Caco-2 (cell line): ENCODE measurements at places on chromosomes 1 and 21.

GRCh38 chr1:25590096-25590824 is 26.3 kb upstream of the MAN1C1 start:
- no peak for DNase-seq

DNA sequence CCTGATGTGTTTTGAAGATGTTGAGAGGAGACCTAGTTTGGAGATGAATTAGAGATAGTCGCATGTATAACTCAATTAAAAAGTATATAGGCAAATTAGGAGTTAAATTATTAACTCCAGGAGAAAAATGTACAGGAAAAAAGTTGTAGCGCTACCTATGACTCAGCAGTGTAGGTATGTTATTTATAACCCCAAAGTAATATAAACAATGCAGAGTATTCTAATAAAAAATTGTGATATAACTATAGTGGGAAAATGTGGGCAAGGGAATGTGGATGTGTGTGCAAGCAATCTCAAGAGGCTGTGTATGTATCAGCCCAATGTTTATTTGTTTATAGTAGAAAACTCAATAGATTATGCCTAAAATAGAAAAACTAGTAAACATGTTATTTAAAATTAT is 144.5 kb downstream of the BRINP2 start:
- DNase-seq: no peak

DNA sequence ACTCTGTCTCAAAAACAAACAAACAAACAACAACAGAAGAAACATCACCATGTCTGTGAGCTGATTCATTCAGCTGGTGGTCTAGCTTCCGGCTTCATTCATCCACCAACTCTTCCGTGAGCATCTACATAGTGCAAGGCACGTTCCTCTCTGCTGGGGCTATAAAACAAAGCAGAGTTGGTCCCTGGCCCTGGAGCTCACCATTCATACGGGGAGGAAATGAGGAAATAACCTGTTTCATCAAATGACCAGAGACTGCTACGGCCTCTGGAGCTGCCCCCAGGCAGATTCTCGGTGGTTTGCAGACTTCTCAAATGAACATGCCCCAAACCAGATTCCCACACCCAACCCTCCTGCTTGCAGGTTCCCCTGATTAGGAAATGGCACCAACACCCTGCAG is 41.0 kb upstream of the ID3 start:
- DNase-seq: no peak

- DNase-seq: peak; percentile 73
Observed at GRCh38 chr1:15173863-15174614, 20.5 kb downstream of the TMEM51 start.

GRCh38 chr1:54800041-54800898 is 853 bp downstream of the TTC22 start:
- DNase-seq: no peak

- DNase-seq: no peak
Observed at GRCh38 chr1:36321119-36321951, 2.1 kb downstream of the EVA1B start.

DNA sequence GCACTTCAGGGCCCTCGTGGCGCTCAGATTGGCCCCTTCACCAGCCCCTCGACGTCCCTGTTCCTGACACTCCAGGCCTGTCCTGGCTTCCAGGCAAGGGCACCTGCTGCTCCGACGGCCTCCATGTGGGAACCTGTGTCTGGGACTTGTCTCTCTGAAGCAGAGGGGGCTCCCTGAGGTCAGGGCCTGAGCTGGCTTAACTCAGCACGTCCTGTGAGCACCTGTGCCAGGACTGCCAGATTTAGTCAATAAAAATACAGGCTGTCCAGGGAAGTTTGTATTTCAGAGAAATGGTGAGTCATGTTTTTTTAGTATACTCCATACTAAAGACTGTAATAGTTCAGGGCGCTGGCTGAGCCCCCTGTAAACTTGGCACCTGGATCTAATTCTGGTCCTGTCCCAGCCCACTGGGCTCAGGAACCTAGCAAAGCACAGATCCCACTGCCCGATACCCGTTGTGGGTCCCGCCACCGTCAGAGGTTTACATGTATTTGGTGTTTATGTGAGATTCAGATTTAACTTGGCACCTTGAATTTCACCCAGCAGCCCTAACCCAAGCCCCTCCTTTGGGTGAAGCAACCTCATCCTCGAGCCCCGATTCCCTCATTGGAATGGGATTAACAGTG is 109.9 kb upstream of the IFFO2 start:
- no peak for DNase-seq

DNA sequence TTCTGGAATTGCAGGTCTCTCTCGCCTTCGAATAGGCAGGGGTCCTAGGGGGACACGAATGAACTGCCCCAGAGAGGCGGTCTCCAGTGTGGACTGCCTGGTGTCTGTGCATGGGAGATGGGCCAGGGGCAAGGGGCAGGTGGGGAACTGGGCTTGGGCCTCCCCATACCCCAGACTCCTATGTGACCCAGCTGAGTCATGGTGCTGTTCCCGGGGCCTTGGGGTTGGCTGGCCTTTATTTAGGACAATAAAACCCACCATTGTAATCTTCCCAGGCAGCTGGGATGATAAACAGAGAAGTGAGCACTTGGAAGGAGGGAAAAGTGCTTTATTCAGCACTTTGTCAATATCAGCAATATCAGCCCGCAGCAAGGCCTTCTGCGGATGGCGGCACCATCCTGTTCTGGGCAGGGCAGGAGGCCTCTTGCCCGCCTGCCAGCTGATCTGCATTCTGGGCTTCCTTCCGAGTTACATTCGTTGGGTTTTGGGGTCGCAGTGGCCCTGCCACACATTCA is 209.0 kb upstream of the TMEM51 start:
- no peak for DNase-seq

- DNase-seq: no peak
Observed at GRCh38 chr1:22915816-22916470, 56.7 kb downstream of the LACTBL1 start.

DNA sequence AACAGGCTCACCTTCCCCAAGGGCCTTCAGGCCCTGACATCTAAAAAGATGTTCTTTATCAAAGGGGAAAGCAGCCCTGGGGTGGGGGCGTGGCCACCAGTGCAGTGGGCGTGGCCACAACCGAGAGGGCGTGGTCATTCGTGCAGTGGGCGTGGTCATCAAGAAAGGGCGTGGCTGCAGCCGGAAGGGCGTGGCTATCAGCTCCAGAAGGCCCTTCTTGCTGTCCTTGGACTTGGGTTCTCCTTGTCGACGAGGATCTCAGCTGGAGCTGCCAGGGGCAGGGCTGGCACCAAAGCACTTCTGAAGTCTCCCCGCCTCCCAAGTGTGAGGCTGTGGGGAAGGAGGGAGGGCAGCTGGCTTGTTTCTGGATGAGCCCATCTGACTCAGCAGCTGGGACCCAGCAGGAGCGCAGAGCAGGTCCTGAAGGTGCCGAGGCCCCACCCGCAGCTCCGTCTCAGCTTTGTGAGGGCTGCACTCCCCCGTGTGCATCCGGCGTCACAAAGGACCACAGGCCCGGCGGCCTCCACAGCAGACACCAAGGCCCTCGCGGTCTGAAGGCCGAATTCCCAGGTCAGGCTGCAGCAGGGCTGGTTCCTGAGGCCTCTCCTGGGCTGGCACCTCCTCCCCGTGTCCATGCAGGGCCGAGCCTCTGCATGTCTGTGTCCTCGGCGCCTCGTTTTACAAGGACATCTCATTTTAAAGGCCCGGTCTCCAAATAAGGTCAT is 12.8 kb downstream of the PDE9A start:
- peak; percentile 34 for DNase-seq

DNA sequence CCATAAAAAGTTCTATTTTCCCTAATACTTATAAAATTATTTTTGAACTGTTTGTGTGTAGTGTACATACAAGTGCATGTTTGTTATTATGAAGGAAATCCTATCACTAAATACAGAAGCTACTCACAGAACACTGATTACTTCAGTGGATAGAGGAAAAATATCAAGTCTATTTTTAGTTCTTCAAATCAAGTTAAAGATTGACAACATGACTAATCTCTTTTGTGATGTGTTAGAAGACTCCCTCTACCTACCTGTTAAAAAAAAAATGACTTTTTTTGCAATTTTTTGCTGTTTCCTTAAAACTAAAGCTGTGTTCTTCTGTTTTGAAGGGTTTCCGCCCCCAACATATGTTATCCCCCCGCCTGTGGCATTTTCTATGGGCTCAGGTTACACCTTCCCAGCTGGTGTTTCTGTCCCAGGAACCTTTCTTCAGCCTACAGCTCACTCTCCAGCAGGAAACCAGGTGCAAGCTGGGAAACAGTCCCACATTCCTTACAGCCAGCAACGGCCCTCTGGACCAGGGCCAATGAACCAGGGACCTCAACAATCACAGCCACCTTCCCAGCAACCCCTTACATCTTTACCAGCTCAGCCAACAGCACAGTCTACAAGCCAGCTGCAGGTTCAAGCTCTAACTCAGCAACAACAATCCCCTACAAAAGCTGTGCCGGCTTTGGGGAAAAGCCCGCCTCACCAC is 45.5 kb downstream of the NCF2 start:
- DNase-seq: no peak

DNA sequence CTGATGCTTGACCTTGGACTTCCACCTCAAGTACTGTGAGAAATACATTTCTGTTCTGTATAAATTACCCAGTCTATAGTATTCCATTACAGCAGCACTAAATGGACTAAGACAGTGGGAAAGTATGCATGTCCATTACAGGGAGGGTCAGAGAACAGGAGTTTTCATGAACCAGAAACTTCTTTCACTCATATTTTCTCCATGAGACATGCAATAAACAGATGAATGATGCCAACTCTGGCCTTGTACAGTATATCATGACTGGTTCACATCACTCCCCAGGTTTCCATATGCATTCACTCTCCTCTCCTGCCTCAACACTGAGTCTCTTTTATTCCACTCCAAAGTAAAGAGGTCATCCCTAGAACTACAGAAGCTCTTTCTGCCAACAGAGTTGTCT is 4.5 kb upstream of the IFI16 start:
- DNase-seq: no peak

DNA sequence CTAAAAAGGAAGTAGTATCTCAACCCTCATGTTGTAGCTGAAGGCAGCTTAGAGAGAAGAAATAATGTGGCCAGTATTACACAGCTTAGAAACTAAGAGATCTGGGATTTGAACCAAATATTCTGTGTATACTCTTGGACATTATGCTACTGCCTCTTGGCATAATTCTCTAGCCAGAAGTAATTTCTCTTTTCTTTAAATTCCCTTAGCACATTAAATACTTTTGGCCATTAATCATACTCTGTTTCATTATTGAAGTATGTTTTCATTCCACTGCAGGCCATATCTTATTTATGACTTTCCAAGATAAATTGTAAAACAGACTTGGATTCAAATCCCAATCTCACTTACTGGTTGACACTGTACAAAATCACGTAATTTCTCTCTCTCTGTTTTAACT is 181.3 kb upstream of the SPAG17 start:
- DNase-seq: no peak

DNA sequence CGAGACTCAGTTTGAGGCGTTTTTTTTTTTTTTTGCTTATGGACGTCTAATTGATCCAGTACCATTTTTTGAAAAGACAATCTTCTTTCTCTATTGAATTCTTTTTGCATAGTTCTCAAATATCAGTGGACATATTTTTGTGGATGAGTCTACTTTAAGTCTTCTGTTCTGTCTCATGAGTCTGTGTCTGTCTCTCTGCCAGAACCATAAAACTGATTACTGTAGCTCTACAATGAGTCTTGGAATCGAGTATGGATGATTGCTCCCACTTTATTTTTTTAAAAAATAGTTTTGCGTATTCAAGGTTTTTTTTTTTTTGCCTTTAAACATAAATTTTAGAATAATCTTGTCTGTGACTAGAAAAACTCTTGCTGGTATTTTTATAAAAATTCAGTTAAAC is 323.5 kb downstream of the ZNF326 start:
- no peak for DNase-seq

DNA sequence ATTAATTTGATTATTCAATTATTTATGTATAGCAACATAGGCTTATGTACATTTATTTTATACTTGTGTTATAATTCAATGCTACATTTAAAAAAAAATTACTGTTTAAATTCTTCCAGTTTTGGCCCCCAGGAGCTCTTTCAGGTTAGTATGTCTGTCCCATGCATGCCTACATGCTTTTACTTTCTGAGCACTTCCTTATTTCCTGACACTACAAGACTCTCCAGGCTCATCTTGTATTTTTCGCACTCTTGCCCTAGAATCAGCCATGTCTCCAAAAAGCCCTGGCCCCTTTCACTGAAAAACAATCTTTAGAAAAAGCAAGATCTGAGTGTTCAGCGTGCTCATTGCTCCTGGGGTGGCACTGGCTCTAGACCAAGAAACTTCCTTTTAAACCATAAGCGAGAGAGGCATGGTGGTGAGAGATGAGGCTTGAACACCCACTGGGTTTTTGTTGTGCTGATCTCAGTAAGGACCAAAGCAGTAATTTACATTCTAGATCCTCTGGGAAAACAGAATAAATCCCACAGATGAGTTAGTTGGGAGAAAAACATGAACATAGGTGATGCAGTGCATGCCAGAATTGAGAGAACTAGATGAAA is 95.0 kb downstream of the SLC30A10 start:
- DNase-seq: no peak

GRCh38 chr1:61420909-61421835 is 303.8 kb downstream of the TM2D1 start:
- no peak for DNase-seq

DNA sequence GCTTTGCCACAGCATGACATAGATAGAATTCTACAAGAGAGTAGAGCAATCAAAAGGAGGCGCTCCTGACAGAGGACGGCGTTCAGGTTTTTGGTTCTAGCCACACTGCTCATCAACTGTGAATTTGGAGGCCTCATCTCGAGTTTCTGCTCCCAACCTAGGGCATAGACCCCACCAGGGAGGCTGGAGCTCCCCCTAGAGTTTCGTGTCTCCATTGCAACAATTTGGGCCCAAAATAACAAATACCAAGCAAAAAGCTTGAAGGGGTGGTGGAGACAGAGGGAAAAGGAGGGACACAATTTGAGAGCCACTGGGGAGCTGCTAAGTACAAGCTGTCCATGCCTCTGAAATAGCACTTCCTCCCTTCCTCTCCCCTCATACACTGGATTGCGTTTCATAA is 297.0 kb downstream of the GPATCH2 start:
- peak; percentile 36 for DNase-seq

GRCh38 chr1:25185409-25186160 is 46.7 kb downstream of the SYF2 start:
- DNase-seq: no peak

DNA sequence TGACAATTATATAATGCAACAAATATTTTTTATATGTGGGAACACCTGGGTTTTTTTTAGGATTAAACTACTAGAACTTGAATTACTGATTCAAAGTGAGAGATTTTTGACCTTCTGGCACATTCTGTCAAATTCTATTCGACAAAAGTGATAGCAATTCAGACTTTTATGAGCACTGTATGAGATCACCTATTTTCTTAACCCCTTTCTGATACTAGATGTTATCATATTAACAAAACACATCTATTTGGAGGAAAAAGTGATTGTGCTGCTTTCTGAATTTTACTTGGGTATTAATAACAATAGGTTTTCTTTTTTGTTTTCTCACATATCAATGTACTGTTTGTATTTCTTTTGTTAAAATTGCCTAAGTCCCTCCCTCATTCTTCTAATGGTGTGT is 174.9 kb upstream of the GREM2 start:
- DNase-seq: no peak
